NCI-H774 (cell line): ENCODE measurements at places on chromosomes 3 and 15.
A peak's percentile ranks its signal among the peaks of the same experiment; 100 is the strongest.

DNA sequence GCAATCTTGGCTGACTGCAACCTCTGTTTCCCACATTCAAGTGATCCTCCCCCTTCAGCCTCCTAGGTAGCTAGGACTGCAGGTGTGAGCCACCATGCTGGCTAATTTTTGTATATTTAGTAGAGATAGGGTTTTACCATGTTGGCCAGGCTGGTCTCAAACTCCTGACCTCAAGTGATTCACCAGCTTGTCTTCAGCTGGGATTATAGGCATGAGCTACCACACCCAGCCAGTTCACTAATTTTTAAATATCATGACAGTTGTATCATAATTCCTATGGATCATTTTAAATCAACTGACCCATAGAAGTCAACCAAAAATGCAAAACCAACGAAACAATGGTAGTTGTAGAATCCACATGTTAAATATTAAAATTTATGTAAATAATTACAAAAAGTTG, 35.1 kb downstream of the RAF1 start:
- DNase-seq, result no peak

GRCh38 chr3:110793611-110794010, 278.0 kb upstream of the NECTIN3 start:
- DNase-seq, result no peak

- peak; percentile 21 for DNase-seq
Measured at GRCh38 chr3:148796799-148797198, 30.8 kb upstream of the CPB1 start.

DNA sequence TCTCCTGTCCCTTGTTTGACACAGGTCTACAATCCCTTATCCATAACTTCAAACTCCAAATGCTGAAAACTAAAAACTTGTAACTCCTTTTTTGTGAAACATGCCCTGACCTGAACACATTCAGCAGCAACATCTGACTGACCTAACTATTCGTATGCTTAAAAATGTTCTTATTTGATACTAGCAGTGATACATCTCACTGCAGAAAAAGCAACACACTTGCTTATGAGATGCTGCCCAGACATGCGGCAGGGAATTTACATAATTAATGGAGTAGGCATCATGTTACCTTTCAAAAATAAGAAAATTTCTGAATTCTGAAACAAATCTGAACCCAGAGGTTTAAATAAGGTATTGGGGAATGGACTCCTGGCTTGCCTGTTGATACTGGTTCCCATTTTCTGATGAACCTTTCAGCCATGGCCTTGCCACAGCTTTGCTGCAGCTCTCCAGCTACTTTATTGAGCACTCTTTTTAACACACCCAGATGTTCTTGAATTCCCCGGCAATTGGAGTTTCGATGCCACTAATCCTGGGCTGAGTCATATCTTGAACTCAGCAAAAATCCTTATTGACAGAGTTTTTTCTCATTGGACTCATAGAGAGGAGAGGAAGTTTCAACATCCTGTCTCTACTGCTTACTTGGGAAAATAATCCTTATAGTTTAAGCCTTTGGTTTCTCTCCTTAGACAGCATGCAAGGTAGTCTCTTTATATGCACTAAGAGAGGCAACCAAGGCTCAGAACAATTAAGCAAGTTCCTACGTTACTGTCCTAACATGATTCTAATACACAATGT, 296.6 kb upstream of the LMCD1 start:
- no peak for DNase-seq

DNA sequence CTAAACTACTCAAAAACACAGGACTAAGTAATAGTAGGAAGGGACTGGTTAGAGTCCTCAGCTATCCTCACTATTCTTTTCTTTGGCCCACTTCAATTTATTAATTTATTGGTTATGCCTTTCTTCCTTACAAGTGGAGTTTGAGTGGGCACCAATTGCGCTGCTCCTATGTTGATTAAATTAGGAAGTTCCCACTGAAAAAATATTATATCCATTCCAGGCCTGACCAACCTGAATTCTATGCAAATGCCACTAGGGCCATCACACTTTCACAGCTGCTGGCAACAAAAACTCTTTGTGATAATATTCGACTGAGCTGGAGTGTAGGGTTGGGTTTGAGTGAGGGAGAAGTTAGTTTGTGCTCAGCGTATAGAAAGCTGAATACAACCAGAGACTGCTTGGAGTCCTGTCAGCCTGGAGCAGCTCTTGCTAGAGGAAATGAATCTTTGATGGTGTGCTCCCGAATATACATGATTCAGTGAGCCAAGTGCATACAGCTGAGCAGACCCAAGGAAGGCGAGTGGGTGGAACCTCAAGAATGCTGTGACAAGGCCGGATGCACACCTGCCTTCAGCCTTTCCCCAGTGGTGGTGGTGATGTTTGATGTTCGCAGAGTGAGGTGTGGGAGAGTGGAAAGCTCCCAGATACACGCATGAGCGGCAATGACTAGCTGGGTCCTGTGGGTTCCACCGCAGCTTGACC, 1.5 kb downstream of the ARHGEF3 start:
- no peak for DNase-seq

DNA sequence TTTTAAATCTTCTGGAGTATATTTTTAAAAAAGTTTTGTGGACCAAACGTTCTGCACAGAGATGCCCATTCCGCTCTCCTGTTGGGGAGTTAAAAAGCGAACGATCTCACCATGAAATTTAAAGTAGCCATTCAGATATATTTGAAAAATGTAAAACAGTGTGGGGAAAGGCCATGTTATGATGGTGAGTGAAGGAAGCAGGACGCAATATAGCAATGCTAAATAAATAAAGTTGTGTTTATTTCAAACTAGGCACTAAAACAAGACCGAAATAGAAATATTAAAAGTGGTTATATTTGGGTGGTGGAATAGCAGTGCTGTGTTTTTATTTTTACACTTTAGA, 327 bp upstream of the CCDC13 start:
- DNase-seq, result no peak

GRCh38 chr15:39096608-39097205, 484.2 kb upstream of the THBS1 start:
- DNase-seq, result no peak

- no peak for DNase-seq
Measured at GRCh38 chr15:89928421-89928820, 15.7 kb upstream of the ARPIN start.

GRCh38 chr3:192747145-192747544, 19.8 kb upstream of the FGF12 start:
- DNase-seq, result no peak

GRCh38 chr15:56165234-56165633, 78.4 kb downstream of the RFX7 start:
- no peak for DNase-seq

DNA sequence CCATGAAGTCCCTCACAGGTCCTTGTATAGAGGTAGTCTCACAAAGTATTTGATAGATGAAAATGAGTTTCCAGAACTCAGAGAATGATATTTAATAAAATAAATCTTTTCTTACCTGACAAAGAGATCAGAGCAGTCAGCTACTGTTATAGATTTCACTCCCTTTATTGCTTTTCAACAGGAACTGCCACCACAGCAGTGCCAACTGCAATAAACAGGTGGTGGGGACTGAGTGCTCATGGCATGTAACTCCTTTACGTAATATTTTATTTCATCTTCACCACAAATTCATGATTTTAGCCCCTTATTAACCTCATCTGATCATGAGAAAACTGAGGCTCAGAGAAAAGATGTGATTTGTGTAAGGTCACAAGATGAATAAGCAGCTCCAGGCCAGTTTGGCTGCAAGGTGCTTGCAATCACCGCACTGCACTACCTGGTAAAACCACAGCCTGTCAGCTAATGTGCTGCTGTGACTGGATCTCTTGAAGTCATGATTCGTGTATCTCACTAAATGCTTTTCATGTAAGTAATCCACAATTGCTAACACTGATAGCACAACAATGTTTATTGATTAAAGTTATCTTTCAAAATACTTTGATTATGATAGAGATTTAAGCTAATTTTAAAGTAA, 78.8 kb downstream of the WNT5A start:
- DNase-seq, result no peak

- DNase-seq, result no peak
Measured at GRCh38 chr3:53641397-53641796, 147.0 kb downstream of the CACNA1D start.

DNA sequence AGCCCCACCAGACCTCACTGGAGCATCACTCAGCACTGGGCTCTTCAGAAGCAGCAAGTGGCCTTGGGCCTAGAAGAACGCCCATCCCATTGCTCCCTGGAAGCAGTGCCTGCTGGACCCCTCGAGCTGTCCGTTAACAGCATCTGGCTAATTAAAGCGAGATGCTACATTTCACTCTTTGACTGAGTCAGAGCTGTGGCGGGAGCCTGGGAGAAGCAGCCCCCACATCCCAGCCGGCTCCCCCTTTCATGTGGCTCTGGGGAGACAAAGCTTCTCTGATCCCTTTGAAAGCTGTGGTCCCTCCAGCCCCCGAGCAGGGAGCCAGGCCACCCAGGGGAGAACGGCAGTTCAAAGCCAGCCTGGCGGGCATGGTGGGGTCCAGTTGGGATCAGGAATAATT, 103.7 kb downstream of the MEGF11 start:
- DNase-seq, result no peak

- peak; percentile 77 for DNase-seq
Measured at GRCh38 chr3:185402561-185402960, 39.6 kb downstream of the MAP3K13 start.

- DNase-seq, result no peak
Measured at GRCh38 chr3:117603097-117603496, 893.5 kb downstream of the TUSC7 start.

DNA sequence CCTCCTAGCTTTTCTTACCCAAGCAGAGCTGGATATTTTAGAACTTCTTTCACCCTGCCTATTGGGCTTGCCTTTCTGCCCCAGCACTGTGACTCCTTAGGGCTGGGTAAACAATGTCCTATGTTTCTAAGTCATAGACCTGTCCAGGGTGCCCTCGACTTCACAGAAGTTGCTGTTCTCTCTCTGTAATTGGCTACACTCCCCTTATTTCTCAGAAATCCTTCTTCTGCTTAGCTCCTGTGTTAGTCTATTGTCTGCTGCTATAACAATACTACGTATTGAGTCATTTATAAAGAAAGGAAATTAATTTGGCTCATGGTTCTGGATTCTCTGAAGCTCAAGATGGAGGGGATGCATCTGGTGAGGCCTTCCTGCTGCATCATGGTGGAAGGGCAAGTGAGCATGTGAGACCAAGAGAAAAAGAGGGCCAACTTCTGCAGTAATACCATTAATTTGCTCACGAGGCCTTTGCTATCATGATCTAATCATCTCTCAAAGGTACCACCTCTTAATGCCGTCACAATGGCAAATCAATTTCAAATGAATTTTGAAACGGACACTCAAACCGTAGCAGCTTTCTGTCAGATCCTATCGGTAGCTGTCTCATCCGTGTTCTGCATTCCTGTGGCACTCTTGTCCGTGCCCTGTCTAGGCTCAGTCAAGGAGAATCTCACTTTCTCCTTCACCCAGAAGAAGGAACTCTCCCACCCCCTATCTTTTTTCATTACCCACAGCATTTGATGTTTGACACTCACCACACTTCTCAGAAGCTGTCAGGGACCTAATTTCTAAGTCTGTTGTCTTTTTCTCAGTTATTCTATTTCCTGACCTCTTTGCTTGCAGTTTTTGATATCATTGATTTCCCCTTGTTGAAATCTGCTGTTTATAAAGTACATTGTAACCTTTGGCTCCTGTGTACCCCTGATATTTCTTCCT, 22.3 kb upstream of the GPR171 start:
- DNase-seq, result no peak

- no peak for DNase-seq
Measured at GRCh38 chr3:46987743-46988401, 8.4 kb downstream of the NBEAL2 start.

- no peak for DNase-seq
Measured at GRCh38 chr3:99348451-99348850, 289.9 kb upstream of the COL8A1 start.

GRCh38 chr3:143928541-143929255, 42.9 kb upstream of the DIPK2A start:
- DNase-seq, result no peak

GRCh38 chr15:70354346-70354905, 256.7 kb upstream of the TLE3 start:
- no peak for DNase-seq

DNA sequence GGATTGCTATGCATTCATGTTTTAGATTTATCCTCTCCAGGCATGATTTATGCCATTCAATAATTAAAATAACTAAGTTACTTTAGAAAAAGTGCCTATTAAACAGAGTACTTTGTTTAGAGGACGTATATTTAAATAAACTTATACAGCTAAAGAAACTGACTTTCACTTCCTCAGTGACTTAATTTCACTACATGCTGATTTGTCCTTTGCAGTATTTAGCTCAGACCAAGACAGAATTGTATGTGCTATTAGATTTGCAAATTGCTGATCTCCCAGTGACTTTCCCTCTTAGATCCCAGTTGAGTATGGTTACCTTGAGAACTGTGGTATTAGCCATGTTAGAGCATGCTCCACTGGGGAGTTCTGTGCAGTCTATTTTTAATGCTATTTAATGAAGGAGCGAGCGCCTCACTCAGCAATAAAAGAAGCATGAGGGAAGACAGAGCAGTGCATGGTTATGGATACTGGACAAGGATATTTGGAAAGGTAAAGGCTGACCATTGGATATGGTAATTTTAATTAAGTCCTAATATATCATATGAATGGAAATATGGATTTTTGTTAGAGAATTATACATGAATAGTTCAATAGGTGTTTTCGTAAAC, 2.7 kb downstream of the ARPP21 start:
- no peak for DNase-seq

GRCh38 chr15:101013769-101014675, 94.9 kb downstream of the LRRK1 start:
- DNase-seq, result no peak

GRCh38 chr3:67127254-67127653, 129.1 kb downstream of the KBTBD8 start:
- no peak for DNase-seq

- no peak for DNase-seq
Measured at GRCh38 chr3:172182797-172183196, 143.4 kb downstream of the FNDC3B start.

DNA sequence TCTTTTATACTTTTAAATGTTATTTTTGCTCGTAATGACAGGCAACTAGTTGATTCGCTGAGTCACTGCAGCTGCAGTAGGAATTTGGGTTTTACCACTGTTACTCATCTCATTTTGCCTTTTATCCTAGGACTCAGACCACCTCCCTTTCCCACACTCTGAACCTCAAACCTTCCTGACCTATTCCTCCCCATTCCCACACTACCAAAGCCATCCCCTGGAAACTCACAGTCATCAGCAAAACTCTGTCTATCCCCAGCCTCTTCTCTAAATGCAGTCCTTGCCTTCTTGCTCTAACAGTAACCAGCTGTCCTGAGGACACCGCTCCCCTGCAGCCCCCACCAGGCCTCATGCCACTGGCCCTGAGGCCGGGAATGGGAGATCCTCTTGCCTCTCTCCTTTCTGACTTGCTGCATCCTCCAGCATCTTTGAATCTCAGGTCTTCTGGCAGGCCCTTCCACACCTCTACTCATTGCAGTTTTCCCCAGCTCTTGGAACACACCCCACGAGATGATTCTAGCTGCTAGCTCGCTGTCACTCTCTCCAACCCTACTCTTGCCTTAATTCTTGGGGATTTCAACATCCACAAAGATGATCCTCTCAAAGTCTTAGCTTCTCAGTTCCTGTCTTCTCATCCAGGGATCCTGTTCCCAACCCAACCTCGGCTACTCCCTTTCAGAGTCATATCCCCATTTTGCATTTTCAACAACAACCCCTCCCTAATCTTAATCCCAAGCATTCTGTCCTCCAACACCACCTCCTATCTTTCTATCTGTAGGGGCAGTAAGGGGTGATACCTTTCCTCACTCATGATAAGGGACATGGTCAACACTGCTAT, 55.9 kb upstream of the C3orf80 start:
- DNase-seq, result no peak

GRCh38 chr3:116561529-116561928, 116.2 kb upstream of the LSAMP start:
- DNase-seq, result no peak

GRCh38 chr3:4077950-4078349, 225.2 kb upstream of the SETMAR start:
- no peak for DNase-seq
